Suppressor macrophage treated with lipopolysaccharide for 4 hours (primary cell): ENCODE measurements at places on chromosomes 2 and 18.

GRCh38 chr18:73384246-73384645, 516.5 kb upstream of the NETO1 start:
- DNase-seq, result no peak

- peak; percentile 80 for DNase-seq
Observed at GRCh38 chr2:200703127-200703925, 108.4 kb upstream of the BZW1 start.

DNA sequence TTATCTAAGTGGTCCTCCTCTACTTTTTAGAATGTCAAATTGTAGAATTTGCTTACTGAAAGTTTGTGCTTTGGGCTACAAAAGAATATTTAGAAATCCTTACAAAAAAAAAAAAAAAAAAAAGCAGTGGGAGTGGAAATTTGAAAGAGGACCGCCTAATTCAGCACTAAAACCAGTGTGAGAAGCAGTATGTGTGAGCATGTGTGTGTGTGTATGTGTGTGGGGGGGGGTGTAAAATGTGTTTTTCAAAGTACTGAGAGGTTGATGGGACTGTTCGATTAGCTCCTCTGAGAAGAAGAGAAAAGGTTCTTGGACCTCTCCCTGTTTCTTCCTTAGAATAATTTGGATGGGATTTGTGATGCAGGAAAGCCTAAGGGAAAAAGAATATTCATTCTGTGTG, at the start of gene VIT:
TSS of gene VIT (plus strand) at position 175 of the 400 bp plus-strand sequence. CDS start 19,664 bp downstream, outside the sequence.
- DNase-seq, result no peak

DNA sequence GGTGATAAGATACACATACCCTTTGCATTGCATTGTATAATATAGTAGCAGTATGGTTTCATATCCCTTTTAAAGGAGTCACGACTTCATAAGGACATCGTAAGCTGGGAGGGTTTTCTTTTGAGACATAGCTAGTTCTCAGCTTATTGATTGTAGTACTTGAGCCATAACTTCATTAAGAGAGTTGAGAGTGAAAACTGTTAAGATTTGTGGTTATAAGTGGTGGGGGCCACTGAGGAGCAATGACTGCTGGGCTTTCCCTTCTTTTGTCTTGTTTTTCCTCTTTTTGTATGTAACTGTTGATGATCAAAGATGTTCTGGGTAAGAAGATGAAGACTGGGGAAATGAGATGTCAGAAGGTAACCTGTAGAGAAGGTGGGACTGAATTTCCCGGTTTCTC, 11.0 kb downstream of the EIF5B start:
- no peak for DNase-seq

GRCh38 chr2:146305164-146305563, 1539.7 kb upstream of the ACVR2A start:
- no peak for DNase-seq

- no peak for DNase-seq
Observed at GRCh38 chr2:3466482-3466863, 52.9 kb downstream of the ADI1 start.

- DNase-seq, result no peak
Observed at GRCh38 chr2:149902081-149902480, 314.5 kb upstream of the MMADHC start.

GRCh38 chr2:152541712-152542111, 175.5 kb downstream of the PRPF40A start:
- DNase-seq, result no peak

DNA sequence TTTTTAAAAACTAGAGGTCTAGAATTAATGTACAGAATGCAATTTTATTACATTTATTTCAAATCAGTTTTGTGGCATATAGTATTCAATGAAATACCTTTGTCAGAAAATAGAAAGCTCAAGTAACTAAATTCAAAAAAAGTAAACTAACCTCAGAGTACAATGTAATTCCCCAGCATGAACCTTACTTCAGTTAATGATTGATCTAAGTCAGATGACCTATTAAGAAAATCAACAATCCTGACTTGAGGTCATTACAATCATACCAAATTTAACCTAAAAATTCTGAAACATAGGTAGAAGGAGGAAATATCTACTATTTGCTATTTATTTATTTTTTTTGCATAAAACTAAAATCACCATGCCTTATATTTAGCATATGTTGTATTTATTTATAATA, 142.9 kb downstream of the CCDC102B start:
- DNase-seq, result no peak
